Kidney glomerular epithelial cell (primary cell): ENCODE measurements at places on chromosomes 12 and 14.

DNA sequence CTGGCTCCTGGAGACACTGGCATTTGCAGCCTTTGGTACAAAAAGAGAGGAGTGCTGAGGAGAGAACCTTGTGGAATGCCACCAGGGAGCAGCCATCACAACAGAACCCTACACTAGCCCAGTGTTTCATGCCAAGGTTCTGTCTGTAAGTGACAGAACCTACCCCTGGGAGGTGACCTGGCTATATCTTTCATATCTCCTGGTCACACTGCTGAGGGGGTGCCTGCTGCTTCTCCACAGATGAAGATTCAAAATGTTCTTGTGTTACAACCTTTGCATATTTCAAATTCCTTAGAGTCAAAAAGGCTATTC is 12.7 kb upstream of the EIF4B start:
- peak; percentile 51 for DNase-seq

DNA sequence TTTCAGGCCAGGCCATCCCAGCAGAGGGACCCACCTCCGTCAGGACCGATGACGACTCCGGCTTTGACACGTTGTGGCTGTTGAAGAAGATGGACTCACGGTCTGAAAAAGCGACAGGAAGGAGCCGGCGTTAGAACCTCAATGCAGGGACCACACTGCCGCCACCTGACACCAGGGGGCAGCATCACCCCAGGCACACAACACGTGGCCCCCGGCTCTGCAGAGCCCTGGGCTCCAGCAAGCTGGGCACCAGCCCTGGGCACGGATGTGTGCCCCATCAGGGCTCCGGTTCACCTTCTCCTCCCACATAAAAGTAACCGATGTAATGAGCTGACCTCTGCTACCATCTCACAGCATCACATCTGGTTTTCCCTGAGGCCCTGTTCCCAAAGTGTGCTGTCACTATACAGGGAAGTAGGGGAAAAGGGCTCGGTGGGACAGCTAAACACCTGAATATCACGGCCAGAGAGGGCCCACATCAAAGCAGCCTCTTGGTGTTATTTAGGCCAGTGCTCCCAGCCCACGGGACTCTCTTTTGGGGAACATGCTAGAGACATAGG is 29.0 kb downstream of the CHGA start:
- peak; percentile 51 for DNase-seq

GRCh38 chr14:36672095-36672494 is 10.4 kb downstream of the PAX9 start:
- no peak for DNase-seq

DNA sequence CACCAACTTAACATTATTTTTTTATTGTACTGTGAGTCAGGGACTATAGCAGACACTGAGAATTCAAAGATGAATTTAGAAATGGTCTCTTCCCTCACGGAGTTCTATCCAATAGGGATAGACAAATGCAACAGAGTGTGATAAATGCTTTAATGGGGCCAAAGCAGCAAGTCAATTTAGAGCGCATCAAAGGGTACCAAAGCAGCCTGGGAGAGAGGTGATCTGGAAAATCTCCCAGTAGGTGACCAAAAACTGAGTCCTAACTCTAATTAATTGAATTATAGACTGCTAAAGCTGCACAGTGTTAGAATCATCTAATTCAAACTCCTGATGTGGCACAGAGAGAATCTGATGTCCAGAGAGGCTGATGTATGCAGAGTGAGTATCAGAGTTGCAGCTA is 2.6 kb downstream of the LIN7A start:
- no peak for DNase-seq

GRCh38 chr14:21723431-21724045 is 49.9 kb upstream of the OR4E1 start:
- no peak for DNase-seq

- DNase-seq, result no peak
Observed at GRCh38 chr14:52051251-52051650, 17.6 kb downstream of the NID2 start.

DNA sequence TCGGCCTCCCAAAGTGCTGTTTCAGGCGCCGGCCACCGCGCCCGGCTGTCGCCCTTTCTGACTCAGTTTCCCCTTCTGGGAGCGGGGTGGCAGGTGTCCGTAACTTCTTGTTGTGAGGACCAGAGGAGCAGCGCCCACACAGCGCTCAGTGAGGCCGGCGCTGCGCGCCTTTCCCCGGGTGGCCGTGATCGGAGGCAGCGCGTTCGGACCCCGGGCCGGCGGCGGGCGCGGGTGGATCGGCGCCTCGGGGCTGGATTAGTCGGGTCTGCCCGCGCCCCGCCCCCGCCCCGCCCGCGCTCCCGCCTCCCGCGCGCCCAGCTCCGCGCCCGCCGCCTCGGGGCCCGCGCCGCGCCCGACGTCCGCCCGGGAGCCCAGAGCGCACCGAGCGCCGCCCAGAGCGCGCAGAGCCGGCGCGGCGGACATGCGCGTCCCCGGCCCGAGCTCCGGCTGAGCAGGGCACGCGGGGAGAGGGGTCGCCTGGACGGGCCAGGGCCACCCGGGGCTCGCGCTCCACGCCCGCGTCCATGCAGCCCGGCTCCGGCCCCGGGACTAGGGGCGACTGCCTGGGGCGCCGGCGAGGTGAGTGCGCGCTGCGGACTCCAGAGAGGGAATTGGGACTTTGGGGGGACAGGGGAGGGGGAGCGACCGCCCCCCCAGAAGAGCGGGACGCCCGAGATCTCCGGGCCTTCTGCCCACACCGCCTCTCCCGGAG is 50.6 kb downstream of the LRCOL1 start:
- peak; percentile 10 for DNase-seq

GRCh38 chr12:25388183-25388582 is 137.5 kb upstream of the KRAS start:
- DNase-seq, result no peak

DNA sequence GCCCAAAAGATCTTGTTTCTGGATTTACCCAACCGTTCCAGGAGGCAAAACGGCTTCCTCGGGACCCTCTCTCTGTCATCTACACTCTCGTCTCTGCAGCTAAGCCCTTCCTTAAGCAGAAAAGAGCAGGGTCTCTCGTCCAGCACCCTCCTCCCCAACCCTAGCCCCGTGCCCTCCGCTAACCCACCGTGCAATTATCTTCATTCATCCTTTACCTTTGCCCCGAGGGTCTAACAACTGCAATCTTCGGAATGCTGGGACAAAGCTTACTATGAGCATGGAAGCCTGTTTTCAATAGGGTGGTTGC is 276 bp upstream of the BMAL2 start:
- DNase-seq, result no peak

- peak; percentile 16 for DNase-seq
Observed at GRCh38 chr14:76293923-76294322, 82.0 kb upstream of the ESRRB start.

- peak; percentile 44 for DNase-seq
Observed at GRCh38 chr12:25518512-25518911, 34.6 kb downstream of the LMNTD1 start.

DNA sequence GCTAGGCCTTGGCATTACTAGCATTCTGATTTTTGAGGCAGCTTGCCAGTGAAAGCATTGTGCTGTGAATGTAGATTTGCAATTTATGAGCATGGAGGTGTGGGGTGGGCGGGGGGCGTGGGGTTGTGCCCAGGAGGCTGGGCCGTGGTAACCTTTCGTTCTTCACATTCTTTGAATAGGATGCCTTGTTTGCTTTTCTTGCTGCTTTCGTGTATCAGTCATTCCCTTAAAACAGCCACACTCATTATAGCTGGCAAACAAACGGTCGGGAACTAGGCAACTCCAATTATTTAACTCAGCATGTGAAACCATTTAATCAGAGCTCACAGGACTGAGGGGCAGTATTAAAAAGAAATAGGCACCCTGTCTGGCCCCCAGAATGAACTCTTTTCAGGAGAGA is 115.9 kb upstream of the PELI2 start:
- DNase-seq, result peak; percentile 92

- no peak for DNase-seq
Observed at GRCh38 chr14:101934601-101935150, 29.7 kb upstream of the DYNC1H1 start.

DNA sequence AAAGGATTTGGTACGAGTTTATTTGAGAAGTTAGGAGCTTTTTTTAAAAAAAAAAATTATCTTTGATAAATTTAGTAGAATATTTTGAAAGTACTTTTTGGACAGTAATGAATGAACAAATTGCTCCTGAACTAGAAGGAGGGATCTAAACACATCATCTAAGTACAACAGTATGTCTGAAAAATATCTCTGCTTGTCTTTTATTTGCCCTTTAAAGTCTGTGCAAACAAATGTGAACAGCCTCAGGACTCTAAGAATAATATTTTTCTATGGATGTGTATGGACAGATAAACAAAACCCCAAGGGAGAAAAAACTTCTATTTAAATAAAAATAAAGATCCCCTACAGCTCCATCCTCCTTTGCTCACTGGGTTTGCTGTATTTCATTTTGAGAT is 19.5 kb downstream of the FBXL14 start:
- DNase-seq, result no peak

GRCh38 chr14:56215180-56215579 is 97.0 kb downstream of the PELI2 start:
- DNase-seq, result no peak

DNA sequence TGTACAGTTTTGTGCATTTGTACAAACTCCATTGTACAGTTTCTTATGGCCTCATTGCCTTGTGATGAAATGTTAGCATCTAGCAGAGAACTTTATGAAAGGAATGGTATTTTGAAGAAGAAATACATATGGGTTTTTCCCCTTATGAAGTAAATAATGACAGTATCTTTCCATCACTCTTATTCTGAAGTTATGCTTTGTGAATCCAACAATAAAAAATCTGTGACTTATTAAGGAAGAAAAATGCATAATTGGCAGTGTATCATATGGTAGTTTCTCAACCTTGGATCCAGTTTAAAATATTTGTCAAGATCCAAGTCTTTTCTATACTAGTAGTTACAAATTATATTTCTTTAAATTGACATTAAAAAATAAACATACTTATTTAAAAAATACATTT is 859.1 kb upstream of the FLRT2 start:
- DNase-seq, result no peak
